ENCODE measurements at places on chromosomes 4 and X.

- DNase-seq, result no peak
Observed at GRCh38 chr4:32991663-32992062, 2271.5 kb downstream of the PCDH7 start.

GRCh38 chr4:6390356-6390755 is 82.1 kb downstream of the PPP2R2C start:
- DNase-seq, result no peak

GRCh38 chr4:76951672-76952010 is 2.1 kb downstream of the SEPTIN11 start:
- DNase-seq, result no peak

DNA sequence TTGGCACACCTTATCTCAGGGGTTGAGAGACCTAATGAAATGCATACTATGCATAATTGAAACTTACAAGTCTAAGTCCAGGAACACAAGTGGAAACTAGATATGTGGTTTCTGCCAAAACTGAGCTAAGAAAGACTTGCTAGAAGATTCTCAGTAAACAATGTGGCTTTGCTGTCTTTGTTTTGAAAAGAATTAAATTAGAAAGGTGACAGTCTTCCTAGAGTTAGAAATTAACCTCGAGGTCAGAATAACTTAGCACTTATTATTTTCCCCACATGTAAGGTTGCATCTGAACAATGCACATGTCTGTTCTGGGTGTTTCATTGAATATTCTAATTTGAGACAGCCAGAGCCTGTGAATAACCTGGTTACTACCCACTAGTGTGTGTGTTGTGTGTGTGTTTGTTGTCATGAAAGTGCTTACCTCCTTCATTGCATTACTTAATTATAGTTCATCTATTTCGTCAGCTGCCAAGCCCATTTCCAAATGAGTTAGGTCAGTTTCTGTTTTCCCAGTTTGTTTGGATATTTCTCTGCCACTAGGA is 1.5 kb downstream of the EREG start:
- DNase-seq, result no peak

Measured in iPS-NIHi11 (cell line).